T-helper 22 cell (primary cell): ENCODE measurements at places on chromosomes 5 and 9.

- no peak for DNase-seq
Measured at GRCh38 chr9:130069048-130069447, 15.3 kb downstream of the GPR107 start.

GRCh38 chr9:19946441-19947109 lies 157.7 kb upstream of the SLC24A2 start:
- no peak for DNase-seq

DNA sequence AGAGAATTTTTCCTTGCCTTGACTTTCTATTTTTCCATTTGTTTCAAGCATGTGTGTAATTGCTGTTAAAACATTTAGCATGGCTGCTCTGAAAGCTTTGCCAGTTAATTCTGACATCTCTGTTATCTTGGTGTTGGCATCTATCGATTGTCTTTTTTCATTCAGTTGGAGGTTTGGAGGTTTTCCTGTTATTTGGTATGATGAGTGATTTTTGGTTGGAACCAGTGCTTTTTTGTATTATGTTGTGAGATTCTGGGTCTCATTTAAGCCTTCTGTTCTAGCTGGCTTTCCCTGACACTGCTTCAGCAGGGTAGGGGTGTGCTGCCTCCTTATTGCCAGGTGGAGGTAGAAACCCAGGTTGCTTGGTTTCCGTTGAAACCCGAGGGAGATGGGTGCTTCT lies 40.9 kb upstream of the DHFR start:
- no peak for DNase-seq

DNA sequence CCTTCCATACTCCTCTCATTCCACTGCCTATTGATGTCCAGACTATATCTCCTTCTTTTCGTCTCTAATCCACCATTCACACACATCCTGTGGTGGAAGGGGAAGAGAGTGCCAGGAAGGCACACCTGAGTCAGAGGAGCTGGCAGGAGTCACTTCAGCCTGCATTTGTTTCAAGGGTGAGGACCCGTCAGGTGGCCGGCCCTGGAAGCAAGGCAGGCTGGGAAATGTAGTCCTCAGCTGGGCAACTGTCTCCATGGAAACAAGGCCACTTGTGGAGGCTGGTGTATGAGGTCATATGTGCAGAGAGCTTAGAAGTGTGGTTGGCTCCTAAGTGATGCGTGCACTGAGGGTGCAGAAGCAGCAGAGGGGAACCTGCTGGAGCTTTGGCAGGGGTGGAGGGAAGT lies 278.4 kb downstream of the NSG2 start:
- no peak for DNase-seq

- no peak for DNase-seq
Measured at GRCh38 chr5:143241892-143242291, 161.6 kb downstream of the NR3C1 start.

DNA sequence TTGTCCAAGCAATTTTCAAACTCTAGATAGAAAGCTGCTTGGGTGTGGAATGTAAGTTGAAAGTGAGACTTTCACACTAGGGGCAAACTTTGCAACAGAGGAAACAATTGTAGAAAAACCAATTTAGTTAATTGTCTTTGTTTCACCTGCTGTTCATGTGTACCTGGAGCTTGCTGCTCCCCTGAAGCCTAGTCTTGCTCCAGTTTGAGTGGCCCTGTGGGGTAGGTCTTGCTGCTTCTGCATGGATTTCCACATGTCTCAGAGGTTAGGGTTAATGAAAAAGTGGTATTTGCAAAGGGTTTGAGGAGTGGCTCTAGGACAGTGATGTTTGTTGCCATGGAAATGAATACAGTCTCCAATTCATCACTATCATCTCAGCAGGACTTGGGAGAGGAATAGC lies 182.2 kb downstream of the FSTL4 start:
- no peak for DNase-seq

DNA sequence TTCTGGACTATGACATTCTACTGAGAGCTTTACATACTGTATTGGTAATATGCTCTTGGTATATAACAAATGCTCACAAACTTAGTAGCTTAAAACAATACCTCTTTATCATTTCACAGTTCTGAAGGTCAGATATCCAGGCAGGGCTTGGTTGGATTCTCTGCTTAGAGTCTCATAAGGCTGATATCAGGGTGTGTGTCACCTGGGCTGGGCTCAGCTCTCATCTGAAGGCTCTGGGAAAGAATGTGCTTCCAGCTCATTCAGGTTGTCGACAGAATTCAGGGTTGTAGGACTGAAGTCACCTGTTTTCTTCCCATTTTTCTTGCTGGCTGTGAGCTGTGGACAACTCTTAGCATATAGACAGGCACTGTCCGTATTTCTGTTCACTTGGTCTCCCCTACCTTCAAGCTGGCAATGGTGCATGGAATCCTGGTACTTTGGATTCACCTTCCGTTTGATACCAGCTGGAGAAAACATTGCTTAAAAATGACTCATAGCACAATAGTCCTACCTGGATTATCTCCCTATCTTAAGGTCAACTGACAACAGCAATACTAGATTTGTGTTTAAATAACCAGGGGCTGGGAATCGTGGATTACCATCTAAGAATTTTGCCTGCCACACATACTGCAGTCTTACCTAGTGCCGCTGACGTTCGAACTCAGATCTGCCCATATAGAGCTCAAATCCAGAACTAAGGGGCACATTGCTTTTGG lies 69.2 kb downstream of the RCL1 start:
- DNase-seq: no peak

GRCh38 chr5:92907938-92908606 lies 672.9 kb downstream of the NR2F1-AS1 start:
- DNase-seq: no peak

DNA sequence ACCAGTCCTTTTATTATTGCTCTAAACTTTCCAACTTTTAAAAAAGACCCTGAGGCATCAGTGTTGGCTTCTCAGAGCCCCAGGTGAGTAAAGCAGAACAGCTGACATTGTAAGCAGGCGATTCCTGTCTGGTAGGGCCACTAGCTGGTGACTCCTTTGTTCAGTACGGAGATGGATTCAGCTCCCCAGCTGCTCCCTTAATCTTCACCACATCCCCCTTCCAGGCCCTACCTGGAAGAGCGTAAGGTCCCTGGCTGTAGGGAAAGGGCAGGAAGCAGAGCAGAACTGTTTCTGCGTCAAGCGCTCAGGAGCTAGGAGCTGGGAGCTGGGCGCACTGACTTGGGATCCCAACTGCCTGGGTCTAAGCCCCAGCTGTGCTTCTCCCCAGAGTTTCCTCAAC lies 203.7 kb upstream of the TAS2R1 start:
- DNase-seq: no peak

DNA sequence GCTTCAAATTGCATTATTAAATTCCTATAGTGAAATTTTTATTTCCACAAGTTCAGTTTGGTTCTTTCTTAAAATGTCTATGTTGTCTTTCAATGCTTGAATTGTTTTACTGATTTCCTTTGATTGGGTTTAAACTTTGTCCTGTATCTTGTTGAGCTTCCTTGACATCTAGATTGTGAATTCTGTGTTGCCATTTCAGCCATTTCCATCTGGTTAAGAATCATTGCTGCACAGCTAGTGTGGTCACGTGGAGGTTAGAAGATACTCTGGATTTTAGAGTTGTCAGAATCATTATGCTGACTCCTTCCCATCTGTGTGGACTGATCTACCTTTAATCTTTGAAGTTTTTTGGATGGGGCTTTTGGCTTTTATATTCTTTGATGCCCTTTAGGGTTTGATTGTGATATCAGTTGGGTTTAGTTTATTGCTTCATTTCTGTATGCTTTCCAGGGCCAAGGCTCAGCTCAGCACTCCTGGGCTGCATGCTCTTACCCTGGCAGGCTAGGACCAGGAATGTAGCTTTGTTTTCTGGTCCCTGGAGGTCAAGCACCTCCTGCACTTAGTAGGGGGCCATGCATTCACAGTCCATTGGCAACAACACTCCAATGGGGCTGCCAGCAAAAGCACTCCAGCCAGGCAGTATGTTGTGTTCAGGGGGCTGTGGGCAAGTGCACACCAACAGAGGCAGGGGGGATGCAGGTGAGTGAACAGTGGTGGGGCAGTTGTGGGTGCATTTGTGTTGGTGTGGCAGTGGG lies 141.4 kb downstream of the PRR16 start:
- no peak for DNase-seq

GRCh38 chr9:18333157-18333556 lies 140.8 kb upstream of the ADAMTSL1 start:
- DNase-seq: no peak

DNA sequence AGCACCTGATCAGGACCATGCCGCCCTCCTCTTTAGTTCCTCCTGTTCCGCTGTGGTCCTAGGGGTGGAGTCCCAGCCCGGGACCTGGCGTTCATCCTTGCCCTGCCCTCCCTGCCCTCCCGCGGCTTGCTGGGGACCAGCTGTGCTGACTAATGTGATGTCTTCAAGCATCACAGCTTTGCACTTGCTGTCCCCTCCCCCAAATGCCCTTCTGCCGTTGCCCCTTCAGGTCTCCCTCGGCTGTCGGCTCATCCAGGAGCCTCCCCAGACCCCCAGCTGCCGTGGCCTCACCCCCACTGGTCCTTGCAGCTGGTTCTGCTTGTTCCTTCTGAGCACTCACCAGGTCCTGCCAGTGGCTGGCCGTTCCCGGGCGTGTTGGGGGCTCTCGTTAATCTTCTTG lies 19.9 kb downstream of the RXRA start:
- DNase-seq: no peak

- no peak for DNase-seq
Measured at GRCh38 chr5:170638454-170639220, 134.8 kb downstream of the KCNIP1 start.

DNA sequence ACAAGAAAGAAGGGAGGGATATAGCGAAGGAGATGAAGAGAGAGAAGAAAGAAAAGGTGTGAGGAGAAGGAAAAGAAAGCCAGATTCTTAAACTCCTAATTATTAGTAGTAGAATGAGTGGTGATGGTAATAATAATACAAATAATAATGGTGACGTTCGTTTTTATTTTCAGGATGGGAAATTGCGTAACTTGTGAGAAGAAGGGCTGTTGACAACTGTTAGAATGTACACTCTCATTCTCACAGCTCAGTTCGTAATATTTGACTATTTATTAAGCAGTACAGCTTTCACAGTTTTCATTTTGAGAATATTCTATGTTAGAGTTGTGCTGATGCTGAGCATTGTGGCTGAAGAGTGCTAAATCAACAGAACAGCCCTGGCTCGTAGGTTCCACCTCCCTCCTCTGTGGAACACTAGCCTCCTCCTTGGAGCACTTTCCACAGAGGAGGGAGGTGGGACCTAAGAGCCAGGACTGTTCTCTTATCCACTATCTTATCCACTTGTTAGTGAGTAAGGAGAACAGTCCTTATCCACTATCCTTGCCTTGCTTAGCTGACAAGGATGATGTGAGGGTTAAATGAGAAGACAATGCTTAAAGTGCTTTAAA lies 258.3 kb upstream of the VLDLR start:
- no peak for DNase-seq

DNA sequence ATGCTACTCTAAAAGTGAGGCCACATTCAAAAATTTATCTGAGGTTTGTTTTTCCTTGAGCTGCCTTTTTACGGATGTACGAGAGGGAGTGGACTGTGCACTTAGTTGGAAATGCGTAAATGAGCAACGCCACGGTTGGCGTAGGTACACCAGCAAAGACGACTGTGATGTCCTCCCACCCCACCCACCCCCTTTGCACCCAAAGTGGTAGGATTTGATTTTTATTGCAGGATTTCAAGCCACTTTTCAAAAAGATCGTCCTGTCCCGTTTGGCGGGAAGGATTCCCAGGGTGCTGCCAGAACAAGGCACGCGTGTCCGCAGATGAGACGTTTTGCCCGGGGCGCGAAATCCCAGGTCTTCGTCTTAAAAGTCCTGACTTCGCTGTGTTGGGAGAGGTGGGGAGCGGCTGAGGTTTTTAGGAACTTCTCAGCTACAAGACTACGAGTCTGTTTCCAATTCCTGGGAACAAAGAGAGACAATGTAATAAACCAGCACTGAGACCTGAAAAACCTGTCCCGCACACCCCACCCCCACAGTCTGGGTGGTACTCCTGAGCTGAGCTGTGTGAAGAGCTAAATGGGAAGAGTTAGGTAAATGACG lies 1.0 kb upstream of the TLE1 start:
- no peak for DNase-seq

GRCh38 chr9:9790216-9790872 lies 822.5 kb downstream of the PTPRD start:
- no peak for DNase-seq

DNA sequence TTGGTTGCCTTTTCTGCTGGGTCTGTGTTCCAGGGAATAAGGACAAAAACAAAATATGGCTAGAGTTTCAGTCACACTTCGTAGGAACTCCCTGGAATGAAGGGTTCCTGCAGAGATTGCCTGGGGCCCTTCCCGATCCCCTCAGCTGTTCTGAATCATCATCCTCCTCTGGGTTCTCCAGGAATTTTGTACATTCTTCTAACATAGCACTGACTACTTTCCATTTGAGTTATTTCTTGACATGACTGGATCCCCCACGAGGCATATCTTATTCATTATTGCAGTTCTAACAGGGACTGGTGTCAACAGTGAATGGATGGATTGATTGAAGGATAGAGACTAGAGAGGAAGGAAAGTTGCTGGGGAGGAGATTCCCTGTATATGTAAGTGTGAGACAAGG lies 49.2 kb upstream of the TNC start:
- no peak for DNase-seq

- DNase-seq: no peak
Measured at GRCh38 chr5:92939428-92939827, 641.6 kb downstream of the NR2F1-AS1 start.

DNA sequence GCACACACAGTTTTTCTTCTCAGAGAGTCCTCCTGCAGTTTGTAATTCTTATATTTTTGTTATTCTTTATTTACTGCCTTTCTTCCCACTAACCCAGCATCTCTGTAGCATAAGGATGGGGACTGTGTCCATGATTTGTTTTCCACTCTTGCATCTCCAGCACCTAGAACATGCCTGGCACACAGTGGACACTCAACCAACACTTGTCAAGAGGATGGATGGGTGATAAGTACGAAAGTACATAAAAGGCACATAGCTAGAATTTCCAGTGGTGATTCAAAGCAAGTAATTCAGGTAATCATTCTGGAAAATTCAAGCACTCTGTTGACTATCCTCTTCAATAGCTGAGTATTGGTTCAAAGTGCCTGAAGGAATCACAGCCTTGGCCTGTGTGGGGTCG lies 60.2 kb upstream of the TRIO start:
- no peak for DNase-seq

GRCh38 chr9:111477677-111478076 lies 6.5 kb downstream of the ECPAS start:
- DNase-seq: no peak

DNA sequence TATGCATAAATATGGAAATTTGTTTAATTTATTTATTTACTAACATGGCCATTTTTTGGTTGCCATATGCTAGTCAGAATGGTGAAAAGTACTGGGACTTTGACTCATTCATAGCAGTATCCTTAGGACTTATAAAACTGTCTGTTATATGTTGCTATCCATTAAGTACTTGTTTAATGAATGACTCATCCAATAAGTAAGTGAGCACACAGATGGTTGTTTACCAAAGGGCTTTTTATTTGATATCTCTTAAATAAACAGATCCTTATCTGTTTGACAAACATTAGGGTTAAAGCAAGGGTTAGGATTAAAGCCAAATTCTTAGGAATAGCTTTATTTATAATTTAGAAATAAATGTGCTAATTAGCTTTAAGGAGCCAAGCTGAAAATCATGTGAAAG lies 183.4 kb downstream of the FBXO4 start:
- DNase-seq: no peak
